ENCODE measurements at places on chromosomes 3 and 15.

- no peak for DNase-seq
Observed at GRCh38 chr3:85516146-85516545, 557.4 kb downstream of the CADM2 start.

DNA sequence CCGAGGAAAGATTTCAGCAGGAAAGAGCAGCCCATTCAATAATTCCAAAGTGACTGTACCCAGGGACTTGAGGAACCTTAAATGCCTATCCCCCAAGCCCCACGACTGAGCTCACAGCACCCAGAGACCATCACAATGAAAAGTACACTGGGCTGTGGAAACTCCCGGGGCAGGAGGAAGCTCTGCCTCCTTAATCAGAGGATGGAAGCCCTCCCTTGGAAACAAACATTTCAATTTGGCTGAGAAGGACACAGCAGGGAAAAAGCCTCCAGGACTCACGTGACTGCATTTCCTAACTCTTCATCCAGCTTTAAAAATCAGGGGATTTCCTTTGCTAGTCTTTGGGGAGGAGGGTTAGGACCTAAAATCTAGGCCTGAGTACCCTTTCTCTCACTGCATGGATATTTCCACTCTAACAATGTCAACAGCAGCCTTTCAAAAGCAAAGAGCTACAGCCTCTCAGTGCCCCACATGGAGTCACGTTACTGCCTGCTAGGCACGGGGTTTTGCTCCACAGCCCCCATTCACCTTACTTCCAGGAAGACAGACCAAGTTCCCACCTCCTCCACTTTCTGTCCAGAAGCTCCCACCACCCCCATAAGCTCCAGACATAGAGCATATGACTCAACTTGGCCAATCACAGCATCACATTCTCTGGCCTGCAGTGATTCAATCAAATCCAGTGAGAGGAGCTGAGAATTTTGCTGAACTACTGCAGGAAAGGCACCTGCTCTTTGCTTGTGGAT is 68.9 kb upstream of the WNT5A start:
- no peak for DNase-seq

GRCh38 chr15:93980261-93980911 is 251.0 kb upstream of the MCTP2 start:
- DNase-seq = no peak

- DNase-seq = no peak
Observed at GRCh38 chr15:75195122-75195765, 6.4 kb upstream of the C15orf39 start.

DNA sequence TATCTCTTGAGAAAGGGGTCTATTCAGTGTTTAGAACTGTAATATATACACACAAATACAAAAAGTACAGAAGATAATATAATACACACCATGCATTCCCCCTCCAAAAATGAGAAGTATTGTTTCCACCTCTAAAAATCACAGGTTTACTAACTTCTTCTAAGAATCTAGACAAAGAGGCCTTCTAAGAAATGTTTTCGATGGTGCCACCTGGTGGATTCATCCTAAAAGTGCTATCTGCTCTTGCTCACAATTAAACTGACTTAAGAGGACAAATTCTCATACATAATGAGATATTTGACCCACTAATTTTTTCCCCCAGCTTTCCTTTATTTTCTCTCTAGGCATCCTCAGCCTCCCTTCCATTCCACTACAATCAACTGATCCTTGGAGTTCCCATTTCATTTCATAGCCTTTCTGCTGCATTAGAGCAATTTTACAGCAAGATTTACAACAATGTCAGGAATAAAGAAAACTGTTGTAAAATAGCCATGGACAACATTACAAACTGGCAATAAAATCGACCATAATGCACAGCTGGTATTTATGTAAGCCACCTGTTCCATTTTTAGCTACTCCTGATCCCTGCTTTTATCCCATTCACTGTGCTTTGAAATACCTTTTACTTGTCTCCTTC is 124.6 kb downstream of the ARRDC4 start:
- DNase-seq = peak; percentile 12

GRCh38 chr3:191330530-191331048 is 263 bp upstream of the UTS2B start:
- DNase-seq = no peak

DNA sequence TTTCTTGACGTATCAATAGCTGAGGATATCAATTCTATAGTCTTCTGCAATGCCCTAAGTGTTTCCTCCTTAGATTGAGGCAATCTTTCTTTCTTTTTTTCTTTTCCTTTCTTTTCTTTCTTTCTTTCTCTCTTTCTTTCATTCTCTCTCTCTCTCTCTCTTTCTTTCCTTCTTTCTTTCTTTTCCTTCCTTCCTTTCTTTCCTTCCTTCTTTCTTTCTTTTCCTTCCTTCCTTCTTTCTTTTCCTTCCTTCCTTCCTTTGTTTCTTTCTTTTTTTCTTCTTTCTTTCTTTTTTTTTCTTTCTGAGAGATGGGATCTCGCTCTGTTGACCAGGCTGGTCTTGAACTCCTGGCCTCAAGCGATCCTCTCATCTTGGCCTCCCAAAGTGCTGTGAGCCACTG is 10.0 kb upstream of the DNAAF4 start:
- DNase-seq = no peak

GRCh38 chr15:62404194-62404985 is 239.3 kb upstream of the C2CD4B start:
- DNase-seq = no peak

DNA sequence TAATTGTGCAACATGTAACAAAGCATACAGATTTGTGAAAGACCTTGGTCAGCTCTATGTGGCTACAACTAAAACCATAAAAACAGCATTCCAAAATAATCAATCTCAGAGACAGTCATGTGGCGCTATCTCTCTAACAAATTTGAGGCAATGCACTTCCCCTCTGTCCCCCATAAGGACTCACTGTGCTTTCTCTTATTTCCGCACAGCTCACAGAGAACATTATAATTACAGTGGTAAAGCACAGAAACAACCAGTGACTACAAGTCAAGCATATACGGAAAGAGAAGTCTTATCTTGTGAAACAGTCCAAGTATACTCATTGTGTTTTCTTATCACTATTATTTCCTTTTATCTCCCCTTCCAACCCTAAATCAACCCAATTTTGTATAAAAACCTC is 64.3 kb downstream of the RYK start:
- no peak for DNase-seq

- no peak for DNase-seq
Observed at GRCh38 chr3:132283916-132284405, 33.2 kb upstream of the ACP3 start.

- no peak for DNase-seq
Observed at GRCh38 chr3:135973841-135974240, 8.3 kb downstream of the PPP2R3A start.

DNA sequence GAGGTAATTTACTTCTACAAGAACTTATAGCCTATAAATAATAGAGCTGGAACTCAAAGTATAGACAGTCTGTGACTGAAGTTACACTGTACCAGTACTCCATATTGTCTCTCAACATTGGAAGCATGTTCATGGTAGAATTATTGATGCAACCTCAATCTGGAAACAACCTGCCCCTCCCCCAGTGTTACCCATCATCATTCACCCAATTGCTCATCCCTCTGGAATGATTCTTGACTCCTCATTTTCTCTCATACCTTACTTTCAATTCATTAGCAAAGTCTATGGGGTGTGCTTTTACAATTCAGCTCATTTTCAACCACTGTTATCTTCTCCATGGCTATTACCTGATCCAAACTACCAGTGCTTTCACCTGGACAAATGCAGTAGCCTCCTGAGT is 151.7 kb downstream of the CPNE4 start:
- DNase-seq = no peak

DNA sequence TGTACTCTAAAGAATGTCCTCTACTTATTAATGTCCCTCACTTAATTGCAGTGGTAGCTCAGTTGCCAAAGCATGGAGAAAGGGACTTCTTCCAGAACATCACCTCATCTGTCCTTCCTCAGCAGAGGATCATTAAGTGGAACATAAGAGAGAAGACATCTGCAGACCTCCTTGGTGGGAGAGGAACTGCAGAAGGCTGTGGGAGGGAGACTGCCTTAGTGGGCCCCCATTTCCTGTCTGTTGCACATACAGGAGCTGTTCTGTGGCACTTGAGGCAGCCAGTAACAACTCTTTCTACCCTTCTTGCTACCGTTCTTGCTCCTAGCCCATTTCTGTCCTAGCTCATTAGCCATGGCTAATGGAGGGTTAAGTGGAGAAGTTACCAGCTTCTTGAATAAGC is 33.6 kb downstream of the HPS3 start:
- no peak for DNase-seq

DNA sequence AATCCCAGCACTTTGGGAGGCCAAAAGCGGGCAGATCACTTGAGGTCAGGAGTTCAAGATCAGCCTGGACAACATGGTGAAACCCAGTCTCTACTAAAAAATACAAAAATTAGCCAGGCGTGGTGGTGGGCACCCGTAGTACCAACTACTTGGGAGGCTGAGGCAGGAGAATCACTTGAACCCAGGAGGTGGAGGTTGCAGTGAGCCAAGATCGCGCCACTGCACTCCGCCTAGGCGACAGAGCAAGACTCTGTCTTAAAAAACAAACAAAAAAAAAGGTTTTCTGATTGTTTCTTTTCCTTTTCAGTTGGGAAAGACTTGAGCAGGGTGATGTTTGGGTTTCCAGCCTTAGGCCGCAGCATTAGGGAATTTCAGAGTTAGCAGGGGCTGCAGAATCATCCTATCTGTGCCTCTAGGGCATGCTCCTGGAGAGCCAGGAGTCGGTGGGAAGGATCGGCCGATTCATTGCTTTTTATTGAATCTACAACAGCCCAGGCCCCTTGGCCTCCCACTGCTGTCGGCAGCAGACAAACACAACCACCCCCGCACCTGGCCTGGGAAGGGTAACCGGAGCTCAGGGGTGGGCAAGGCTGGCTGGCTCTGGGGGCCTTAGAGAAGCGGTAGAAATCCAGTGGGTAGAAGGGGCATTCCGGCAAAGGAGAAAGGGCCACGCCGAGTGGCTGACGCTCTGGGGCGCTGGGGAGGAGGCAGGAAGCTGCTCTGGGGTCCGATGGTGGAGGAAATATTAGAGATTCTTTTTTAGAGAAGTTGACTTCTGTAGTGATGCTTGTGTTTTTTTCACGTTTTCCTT is 6.3 kb downstream of the CHAC1 start:
- DNase-seq = no peak

DNA sequence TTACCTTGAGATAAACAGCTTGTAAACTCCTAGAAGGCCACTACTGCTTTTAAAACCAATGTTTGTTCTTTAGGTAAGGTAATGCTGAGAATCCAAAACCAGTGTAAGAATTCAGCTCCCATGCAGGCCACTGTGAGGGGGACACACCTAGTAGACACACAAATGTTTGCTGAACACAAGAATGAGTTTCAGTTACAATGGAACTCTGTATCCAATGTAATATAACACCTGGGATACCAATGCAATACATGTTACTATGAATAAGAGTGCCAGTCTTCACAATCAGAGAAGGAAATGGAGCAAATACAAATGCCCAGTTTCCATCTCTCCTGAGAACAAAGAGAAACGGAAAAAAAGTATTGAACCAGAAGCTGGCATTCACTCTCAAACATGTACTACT is 65.9 kb downstream of the IGF2BP2 start:
- DNase-seq = no peak

DNA sequence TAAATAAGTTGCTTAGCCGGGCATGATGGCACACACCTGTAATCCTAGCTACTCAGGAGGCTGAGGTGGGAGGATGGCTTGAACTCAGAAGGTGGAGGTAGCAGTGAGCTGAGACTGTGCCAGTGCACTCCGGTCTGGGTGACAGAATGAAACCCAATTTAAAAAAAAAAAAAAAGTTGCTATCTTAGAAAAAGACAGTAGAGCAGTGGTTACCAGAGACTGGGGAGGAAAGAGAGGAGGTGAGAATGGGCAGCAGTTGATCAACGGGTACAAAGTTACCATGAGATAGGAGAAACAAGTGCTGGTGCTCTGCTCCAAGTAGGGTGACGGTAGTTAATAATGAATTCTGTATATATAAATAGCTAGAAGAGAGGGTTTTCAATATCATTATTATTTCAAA is 821 bp upstream of the CCR2 start:
- no peak for DNase-seq

GRCh38 chr15:84625123-84625522 is 24.3 kb downstream of the ZSCAN2 start:
- DNase-seq = no peak

- DNase-seq = peak; percentile 30
Observed at GRCh38 chr15:75104804-75105557, 81.6 kb downstream of the PPCDC start.

DNA sequence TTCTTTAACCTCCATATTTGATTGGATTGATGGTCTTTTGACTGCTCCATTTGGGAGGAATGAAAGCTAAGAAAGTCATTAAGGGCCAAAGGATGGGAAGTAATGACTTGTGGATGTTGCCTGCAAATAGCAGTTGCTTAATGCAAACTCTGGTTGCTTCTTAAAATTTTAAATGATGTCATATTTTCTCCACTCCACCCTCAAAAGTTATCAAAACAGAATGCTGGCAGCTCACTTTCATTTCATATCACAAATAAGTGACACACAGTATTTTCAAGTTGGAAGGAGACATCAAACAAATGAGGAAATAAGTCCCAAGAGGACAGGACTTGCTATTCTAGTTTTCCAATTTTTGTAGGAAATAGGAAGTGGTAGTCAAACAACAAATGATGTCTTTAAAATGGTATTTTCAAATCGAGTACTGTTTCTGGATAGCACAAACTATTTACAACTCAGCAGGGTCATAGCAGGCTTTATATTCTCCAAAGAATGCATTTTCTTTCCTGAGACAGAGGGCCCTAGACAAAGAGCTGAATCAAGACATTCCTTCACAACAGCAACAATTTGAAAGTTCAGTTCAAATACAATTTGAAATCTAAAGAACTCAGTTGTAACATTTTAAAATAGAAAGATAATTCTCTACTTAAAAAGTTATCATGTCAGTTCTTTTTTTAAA is 165.1 kb upstream of the UBE2E1 start:
- no peak for DNase-seq

GRCh38 chr3:159672728-159673688 is 315.6 kb upstream of the IL12A start:
- DNase-seq = no peak

DNA sequence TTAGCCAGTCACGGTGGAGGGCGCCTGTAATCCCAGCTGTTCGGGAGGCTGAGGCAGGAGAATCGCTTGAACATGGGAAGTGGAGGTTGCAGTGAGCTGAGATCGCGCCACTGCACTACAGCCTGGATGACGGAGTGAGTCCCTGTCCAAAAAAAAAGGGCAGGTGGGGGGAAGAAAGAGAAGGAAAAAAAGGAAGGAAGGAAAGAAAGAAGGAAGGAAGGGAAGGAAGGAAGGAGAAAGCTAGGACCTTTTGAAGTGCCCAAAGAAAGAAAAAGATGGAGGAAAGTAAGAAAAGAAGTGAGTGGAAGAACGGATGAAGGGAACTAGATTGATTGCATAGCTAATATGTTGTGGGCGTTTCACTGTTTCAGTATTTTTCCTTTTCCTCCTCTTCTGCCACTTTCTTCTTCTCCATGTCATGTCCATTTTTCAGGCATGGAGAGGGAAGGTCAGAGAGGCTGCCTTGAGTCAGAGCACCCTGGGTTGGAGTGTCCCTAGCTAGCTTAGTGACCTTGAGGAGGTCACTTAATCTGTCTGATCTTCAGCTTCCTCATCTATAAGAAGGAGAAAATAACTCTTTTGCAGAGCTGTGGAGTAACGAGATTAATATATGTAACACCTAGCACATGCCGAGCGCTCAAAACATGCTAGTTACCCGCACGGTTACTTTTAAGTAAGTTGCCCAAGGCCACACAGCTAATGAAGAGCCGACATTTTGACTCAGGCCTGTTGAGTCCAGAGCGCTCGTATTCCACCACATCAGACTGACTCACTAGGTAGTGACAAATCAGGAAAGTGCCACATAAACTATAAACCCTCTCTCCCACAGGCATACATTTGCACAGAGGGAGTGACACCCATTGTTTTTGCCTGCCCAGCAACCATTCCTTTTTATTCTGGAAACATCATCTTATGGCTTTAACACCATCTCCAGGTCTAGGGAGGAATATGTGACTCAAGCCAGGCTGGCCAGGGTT is 42.2 kb downstream of the BHLHE40 start:
- no peak for DNase-seq
